ENCODE measurements at places on chromosomes 12 and 14.

DNA sequence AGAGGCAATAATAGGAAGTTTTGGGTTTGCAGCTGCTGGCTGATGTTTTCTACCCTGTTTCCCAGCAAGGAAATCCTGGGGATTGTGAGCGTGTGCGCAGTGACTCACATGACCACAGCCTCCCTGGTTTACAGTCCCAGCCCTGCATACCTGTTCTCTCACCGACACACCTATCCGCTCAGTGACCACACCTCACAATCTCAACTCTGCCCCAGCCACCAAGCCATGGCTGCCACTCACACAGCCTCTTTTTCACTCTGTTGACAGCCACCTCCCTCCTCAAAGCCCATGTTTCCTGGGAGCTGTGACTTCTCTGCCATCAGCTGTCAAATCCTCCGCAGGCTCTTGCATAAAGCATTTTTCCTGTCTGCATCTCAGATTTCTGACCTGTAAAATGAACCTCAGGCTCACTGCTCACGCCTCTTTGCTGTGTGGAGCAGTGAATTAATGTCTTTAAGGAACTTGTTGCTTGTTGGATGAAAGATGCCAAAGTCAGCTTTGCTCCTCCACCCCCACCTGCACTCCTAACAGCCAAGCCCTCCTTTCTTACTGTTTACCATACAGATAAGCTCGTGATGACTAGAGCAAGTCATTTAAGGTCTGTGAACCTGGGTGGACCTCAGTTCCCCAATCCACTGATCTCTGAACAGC lies 43.5 kb downstream of the B4GALNT3 start:
- DNase-seq: no peak

GRCh38 chr12:41932470-41932991 lies 212.1 kb downstream of the GXYLT1 start:
- DNase-seq: peak; percentile 44

DNA sequence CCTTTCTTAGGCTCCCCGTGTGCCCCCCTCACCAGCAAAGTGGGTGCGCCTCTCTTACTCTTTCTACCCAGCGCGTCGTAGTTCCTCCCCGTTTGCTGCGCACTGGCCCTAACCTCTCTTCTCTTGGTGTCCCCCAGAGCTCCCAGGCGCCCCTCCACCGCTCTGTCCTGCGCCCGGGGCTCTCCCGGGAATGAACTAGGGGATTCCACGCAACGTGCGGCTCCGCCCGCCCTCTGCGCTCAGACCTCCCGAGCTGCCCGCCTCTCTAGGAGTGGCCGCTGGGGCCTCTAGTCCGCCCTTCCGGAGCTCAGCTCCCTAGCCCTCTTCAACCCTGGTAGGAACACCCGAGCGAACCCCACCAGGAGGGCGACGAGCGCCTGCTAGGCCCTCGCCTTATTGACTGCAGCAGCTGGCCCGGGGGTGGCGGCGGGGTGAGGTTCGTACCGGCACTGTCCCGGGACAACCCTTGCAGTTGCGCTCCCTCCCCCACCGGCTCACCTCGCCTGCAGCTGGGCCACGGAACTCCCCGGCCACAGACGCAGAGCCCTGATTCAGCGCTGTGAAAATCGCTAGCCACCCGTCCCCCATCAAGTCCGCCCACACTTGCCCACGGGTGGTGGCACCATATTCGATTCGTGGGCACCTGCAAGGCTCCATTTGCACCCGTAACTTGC lies 1.3 kb downstream of the TMEM233 start:
- DNase-seq: peak; percentile 70

DNA sequence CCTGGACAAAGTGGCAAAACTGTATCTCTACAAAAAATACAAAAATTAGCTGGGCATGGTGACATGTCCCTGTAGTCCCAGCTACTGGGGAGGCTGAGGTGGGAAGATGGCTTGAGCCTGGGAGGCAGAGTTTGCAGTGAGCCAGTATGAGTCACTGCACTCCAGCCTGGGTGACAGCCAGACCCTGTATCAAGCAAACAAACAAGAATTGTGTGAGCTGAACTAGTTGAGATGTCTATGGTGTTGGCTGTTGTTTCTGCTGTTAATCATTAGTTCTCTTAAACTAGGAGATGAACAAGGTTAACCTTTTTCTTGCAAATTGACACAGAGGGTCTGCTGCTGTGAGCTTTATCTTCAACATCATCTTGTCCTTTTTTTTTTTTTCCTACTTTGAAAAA lies 23.6 kb downstream of the RASSF3 start:
- DNase-seq: no peak

DNA sequence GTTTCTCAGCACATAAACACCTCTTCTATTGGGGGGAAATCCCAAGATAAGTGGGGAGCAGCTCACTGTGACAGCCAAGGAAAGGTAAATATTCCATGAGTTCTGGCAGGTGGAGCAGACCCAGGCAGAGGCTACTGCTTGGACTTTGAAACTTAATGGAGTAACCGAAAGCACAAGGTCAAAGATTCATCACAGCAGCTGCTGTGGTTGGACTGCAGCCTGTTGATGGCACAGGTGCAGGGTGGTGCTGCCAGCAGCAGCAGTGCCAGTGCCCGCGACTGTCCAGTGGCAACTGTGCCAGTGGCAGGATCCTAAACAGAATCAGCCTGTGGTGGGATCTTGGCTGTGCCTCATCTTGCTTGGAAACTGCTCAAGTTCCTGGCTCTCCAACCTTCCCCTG lies 81.4 kb upstream of the ARID2 start:
- peak; percentile 8 for DNase-seq

DNA sequence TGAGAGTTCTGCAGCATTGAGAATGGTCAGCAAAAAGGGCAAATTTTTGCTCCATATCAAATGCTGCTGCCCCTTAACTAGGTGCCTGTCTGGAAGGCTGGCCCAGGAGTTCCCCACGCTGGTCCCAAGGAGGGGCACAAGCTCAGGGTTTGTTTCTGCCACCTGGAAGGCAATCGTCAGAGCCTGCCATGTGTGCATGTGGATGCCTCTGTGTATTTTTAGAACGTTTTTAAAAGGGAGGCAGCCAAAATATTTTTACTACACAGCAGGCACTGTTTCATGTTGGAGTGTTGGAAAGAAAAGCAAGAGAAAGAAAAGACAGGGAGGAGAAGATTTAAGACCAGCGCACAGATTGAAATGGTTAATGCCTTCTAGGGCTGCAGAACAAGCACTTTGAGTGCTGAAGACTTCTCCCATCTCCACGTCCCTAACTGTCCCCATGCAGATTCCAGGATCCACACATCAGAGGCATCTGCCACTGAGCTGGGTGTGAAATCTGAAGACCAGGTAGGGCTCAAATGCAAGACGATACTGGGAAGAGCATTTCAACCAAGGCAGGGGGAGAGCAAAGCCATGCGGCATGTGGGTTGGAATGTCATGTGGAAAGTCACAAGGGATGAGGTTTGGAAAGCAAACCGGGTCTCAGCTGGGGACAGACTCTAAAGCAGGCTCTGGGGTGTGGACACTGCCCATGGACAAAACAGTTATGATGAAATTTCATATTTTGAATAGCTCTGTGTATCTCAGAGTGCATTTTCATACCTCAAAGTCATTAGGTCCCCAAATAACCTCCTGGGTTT lies 557.2 kb downstream of the BCL11B start:
- no peak for DNase-seq

DNA sequence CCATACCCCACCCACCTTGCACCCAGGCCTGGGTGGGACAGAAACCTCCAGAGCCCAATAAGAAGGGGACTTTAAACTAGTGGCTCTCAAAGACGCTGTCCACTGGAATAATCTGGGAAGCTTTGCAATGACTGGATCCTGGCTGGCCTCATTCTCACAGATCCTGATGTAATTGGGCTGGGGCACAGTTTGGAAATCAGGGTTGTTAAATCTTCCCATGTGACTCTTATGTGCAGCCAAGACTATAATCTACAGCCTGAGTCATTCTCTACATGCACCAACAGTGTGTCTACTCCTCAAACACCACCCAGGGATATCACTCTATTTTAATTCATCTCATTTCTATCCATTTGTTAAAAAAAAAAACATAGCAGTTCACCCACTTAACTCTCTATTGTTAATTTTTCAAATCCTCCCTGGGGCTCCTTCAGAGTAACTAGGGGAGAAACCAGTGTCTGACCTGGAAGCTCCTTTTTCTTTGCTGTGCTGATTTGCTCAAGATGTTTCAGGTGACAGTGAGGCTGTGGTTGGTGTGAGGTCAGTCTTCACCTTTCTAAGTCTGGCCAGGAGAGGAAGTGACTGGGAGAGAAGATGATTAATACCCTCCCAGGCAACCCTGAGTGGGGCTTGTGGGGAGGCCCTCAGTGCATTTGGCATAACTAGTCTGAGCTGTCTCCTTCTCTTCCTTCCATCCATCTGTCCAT lies 211.6 kb upstream of the SFSWAP start:
- no peak for DNase-seq

DNA sequence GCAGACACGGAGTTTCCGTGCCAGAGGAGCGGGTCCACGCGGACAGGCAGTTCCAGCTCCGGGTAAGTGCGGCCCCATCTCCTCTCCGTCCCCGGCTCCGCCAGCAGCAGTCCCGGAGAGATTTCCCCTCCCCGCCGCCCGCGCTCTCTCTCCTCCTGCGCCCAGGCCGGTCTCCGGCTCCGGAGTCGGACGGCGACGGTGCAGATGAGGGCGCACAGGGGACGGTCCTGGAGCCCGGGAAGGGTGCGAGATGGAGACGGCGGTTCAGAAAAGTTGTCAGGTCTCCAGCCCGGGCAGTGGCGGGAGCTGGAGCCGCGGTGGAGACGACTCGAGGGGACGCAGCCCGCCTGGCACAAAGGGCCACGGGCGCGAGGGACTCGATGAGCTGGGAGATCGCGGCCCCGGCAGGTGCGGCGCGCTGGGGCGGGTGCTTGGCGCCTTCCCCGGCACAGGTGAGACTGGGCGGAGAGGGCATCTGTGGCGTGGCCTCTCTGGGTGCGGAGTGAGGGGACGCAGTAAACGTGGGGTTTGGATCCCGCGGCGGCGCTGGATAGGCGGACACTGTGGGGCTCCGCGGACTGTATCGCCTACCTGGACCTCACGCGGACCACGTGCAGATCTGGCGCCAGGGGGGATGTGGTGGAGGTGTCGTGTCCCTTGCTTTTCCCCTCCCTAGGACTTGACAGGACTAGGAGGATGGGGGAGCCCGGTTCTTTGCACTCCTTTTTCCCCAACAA lies 1540.3 kb upstream of the TMEM132C start:
- no peak for DNase-seq

- no peak for DNase-seq
These were observed 4.5 kb downstream of the PGF start for GRCh38 chr14:74950795-74951442.

GRCh38 chr12:57865084-57865751 lies 18.7 kb upstream of the CTDSP2 start:
- DNase-seq: peak; percentile 94

- no peak for DNase-seq
These were observed 25.6 kb downstream of the UNC79 start for GRCh38 chr14:93456356-93456755.

DNA sequence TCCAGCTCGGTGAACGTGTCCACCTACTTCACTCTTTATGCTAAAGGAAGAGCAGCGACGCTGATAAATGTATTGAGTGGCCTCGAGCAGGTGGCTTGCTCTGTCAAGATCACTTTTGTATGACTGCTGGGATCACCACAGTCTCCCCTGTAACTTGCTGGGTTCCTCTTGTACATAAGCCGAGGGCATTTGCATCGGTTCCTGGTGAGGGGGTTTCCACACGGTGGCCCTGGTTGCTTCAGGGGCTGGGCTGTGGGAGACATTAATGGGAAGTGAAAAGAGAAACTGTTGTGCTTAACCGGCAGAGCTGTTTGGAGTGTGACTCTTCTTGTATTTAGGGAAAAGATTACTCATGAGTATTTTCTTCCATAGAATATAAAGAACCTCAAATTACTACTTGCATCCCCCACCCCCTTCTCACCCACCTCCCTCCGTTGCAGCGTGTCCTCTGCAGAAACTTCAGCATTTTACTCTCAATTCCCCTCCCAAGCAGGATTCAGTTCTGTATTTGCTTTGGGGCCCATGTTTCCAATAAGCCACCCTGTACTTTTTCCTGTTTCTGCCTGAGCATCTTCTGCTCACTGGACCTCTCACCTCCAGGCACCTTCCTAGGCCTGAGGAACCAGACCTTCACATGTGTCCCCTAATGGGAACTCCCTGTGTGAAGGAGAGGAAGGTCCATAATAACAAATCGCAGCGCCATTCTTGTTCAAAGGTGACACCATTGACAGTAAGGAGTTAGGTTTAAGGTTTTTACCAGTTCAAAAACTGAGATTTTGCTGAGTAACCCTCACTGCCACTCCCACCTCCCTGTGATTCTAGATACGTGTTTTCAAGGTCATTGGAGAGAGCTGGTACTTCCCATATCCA lies 187.0 kb downstream of the ETV6 start:
- no peak for DNase-seq

GRCh38 chr12:106311139-106311538 lies 8.6 kb downstream of the TCP11L2 start:
- DNase-seq: no peak

- DNase-seq: no peak
These were observed 542.4 kb downstream of the DIO2 start for GRCh38 chr14:79668951-79669350.

- DNase-seq: no peak
These were observed 575 bp downstream of the L2HGDH start for GRCh38 chr14:50311337-50311971.

Data from posterior cingulate gyrus (tissue), 11 donors.